ENCODE measurements at places on chromosomes 3 and 15.

GRCh38 chr3:69113536-69113935, 8.9 kb downstream of the LMOD3 start:
- no peak for DNase-seq

- no peak for DNase-seq
Observed at GRCh38 chr3:188697127-188697526, 474.6 kb upstream of the TPRG1 start.

DNA sequence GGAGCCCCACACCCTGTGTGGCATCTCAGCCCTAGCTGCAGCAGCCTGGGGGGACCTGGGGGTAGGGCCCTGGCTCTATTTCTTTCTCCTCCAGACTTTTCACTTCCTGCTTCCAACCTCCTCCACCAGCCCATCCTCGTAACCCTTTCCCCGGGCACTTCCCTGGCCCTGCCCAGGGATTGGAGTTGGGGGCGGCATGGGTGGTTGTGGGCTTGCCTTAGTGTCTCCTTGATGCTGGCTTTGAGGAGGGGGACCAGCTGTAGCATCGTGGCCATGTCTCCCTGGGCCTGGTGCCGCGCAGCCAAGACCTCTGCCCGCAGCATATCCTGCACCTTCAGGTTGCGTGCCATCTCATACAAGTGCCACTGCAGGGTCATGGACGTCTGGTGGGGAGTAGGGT, 28.1 kb downstream of the CYP11A1 start:
- DNase-seq, result no peak

DNA sequence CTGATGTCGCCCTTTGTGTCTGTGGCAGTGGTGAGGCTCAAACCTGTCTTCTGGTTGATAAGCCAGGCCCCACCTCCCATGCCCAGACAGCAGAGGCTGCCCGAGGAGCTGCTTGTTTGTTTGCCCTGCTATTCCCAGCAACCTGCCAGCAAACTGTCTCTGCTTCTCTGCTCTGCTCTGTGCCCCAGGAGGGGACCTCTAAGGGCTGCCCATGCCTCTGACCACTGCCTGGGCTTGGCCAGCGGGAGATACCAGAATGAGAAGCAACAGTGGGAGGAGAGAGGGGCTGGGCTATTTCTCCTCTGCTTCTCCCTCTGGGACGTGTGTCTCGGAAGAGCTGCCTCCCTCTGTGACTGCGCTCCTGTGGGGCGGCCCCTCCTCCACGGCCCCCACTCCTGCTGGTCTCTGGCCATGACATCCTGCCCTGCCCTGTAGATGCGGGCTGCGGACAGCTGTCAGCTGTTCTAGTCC, 213.1 kb downstream of the RPLP1 start:
- DNase-seq, result no peak

DNA sequence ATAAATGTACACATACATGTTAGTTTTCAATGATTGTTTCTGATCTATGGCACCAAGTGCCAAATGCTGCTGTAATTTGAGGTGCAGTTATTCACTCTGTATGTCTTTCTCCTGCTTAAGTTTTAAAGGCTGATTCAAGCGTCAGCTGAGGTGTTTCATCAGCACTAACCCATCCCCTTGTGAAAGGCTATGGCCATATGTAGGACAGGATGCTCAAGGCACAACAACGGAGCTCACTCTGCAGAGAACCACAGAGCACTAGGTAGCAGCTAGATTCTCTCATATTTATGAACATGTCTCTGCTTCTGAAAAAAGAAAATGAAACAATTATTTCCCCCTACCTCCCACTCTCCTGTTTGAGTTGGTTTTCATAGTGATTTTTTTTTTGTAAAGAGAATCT, 340.0 kb upstream of the TMCO5A start:
- DNase-seq, result no peak

- DNase-seq, result no peak
Observed at GRCh38 chr3:106326941-106327695, 458.3 kb upstream of the CBLB start.

- no peak for DNase-seq
Observed at GRCh38 chr3:110816008-110816407, 255.6 kb upstream of the NECTIN3 start.

- DNase-seq, result no peak
Observed at GRCh38 chr15:64915518-64916227, 4.0 kb downstream of the ANKDD1A start.

DNA sequence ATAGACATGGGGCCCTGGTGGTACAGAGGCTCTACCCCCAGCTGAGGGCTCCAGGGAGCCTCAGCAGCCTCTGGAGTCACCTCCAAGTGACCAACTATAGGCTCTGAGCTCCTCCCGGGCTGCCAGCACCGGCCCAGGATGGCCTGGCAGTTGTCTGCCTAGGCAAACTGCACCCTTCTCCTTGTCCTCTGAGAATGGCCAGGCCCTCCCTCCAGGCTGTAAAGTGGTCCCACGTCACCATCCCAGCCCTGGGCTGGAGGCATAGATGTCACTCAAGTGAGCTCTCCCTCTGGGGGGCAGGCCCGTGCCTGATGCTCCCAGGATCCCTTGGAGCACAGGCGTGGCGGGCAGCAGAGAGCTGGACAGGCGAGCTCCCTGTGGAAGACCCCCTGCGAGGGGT, 120.1 kb downstream of the SEC22A start:
- no peak for DNase-seq

- no peak for DNase-seq
Observed at GRCh38 chr15:63388511-63388910, 6.9 kb upstream of the CA12 start.

DNA sequence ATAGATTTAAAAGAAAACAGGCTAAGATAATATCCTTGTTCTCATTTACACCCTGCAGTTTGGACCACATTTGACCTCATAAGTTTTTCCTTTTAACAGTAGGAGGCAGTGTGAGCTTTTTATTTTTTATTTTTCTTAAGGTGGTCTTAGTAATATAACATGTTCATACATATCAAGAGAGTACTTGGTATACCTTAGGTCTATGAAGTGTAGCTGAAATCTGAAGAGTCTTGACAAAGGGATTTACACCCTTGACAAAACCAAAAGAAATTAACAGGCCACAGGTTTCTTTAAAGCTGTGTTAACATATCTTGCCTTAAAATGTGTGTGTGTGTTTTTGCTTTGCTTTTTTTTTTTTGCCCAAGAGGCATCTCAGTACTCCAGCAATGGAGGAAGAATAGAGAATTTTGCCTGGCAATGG, 3.2 kb downstream of the RAP2B start:
- DNase-seq, result peak; percentile 53

- DNase-seq, result no peak
Observed at GRCh38 chr3:11563865-11564185, 79.9 kb downstream of the VGLL4 start.

DNA sequence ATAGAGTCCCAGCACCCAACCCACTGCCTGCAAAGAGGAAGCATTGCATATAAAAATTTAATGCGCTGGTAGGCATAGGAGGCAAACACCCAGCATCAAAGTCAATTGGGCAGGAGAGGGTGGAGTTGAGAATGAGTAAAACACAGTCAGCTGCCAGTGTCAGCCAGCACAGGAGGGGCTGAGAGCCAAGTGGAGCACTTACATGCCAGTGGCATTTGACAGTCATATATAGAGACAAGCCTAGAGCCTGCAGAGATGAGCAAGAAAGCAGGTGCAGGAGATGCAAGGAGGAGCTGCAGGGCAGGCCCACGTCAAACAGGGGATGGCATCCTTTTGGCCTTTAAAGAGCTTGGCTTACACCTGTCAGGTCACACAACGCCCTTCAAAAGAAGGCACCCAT, 27.6 kb upstream of the ZFAND6 start:
- DNase-seq, result no peak

GRCh38 chr3:136952292-136952691, 5.5 kb upstream of the IL20RB start:
- no peak for DNase-seq

DNA sequence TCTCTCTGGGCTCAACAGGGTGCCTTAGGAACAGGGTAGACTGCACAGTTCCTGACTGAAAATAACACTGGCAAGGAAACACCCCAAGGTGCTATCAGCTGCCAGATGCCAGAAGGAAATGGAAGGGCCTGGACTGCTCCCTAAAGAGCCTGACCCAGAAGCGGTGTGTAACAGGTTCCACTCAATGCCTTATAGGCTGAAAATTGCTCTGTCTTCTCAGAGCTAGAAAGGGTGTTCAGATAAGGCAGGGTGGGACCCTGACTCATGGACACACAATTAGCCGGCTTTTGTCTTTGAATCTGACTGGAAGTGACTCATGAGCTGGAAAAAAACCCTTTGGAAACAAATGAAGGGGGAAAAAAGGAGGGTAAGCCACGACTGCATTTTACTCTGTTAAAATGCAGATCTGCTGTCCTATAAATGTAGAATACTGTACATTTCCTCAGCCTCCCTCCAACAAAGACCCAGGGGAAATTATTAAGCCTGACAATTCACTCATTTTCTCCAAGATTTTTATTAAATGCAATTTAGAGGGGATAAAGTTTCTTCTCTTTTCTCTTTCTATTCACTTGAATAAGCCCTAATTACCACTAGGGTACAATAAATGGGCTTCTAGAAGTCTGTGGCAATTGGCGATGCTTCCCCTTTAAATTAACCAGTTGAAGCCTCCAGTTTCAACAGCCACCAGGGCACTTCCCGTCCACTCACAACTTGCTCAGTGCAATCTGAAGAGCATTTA, 160.2 kb upstream of the TBL1XR1 start:
- peak; percentile 92 for DNase-seq

DNA sequence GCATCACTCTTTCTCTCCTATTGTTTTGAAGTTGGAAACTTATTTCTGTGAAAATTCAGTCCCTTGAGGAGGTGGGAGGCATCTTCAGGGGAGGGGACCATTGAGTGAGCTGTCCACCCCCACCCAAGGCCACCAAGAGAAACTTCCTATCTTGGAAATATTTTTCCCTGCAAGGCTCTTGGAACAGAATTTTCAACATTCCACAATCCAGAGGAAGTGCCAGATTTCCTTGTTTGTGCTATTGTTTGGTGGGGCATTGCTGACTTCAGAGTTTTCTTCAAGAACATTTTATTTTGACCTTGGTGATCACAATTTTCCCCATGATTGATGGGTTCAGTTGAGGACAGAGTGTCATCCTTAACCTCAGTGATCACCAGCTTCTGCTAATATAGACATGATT, 12.0 kb downstream of the DNASE1L3 start:
- no peak for DNase-seq

- DNase-seq, result no peak
Observed at GRCh38 chr3:106161246-106161645, 292.4 kb upstream of the CBLB start.

GRCh38 chr3:168040607-168041208, 55.0 kb downstream of the GOLIM4 start:
- DNase-seq, result peak; percentile 82

GRCh38 chr3:5057272-5057671, 64.8 kb upstream of the ARL8B start:
- DNase-seq, result no peak

DNA sequence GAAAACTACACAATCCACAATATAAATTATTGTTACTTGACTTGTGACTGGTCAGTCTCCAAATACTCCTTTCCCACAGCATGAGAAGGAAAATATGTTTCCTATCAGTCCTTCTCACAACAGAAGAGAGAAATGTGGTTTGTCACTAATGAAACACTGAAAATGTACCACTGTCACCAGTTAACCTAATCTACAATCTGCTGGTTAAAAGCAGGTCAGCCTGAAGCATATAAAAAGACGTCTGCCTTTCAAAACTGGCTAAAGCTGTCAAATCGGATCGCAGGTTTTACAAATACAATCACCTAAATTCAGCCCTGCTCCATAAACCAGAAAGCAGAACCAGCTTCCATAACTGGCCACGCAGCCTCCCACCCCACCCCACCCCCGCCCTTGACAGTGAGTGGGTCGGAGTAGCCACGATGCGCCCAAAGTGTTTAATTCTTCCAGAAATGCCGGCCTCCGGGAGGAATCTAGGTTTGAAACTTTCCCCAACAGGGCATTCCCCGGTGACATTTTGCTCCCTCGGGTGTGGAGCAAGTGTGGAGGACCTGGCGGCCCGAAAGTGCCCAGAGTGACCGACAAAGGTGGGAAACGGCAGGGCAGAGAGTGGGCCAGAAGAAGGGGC, 682 bp downstream of the ETFA start:
- DNase-seq, result peak; percentile 16

DNA sequence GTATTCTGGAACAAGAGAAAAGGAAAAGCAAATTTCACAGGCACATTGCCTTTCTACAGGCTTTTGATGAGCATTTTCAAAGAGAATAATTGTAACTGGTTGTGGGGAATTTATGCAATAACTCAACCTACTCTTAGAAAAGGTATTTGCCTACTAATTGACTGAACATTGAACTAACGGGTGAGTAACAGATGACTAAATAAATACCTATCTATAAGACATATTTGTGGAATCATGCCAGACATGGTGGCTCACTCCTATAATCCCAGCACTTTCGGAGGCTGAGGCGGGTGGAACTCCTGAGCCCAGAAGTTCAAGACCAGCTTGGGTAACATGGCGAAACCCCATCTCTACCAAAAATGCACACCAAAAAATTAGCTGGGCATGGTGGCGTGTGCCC, 367.7 kb downstream of the CGGBP1 start:
- DNase-seq, result no peak

DNA sequence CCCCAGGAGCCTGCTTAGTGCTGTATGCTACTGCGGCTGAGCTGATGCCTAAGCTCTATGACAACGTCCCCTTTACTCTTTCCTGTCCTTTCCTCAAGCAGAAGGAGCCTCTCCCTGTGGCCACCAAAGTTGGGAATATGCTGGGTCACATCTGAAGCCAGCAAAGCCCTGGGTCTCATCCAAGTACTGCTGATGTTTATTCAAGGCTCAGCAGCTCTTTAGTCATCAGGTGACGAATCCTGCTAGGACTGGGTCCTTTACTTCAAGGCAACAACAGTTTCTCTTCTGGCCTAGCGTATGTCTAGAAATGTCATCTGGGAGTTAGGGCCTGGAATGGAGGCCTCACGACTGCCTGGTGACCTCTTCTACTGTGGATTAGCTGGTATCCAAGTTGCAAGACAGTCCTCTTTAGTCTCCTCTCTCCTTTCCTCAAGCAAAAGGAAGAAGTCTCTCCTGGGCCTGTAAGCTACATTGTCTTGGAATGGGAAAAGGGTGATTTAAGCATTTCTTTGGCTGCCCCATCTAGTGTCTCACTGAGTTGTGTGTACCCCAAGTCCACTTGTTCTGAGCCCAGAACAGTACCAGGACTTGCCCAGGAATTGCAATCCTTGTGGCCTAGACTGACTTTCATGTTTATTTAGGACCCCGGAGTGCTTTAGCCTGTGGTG, 63.9 kb downstream of the TNFAIP8L3 start:
- DNase-seq, result no peak

DNA sequence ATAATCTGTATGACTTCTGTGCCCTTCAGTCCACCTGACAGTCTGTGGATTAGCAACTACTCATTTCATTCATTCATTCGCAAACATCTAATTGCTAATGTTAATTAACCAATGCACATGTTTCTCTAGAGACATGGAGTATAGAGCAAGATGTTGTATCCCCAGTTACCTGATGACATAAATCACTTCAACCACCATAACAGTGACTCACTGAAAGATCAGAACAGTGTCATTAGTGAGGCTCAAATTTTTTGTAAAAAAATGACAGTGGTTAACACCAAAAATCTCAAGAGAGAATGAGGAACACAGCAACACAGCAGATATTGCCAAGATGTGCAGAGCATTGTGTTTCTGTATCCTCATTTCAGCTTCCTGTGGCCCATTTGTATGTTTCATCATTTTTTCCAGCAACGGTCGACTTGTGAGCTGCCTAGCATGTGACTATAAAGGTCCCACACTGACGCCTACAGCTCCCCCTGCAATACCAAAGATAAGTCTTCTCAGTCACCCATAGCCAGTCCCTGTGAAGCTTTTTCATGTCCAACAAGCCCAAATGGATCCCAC, 3.7 kb upstream of the PLD1 start:
- DNase-seq, result peak; percentile 99

GRCh38 chr15:60469893-60470641, 8.9 kb downstream of the ICE2 start:
- DNase-seq, result peak; percentile 37

GRCh38 chr3:192042116-192042515, 581.2 kb downstream of the PYDC2 start:
- DNase-seq, result no peak

Data from AML-193 (cell line).